ENCODE measurements at places on chromosomes 6 and 20.
A peak's percentile ranks its signal among the peaks of the same experiment; 100 is the strongest.

GRCh38 chr20:38722683-38723016 lies 1.6 kb upstream of the SLC32A1 start:
- DNase-seq, result no peak

DNA sequence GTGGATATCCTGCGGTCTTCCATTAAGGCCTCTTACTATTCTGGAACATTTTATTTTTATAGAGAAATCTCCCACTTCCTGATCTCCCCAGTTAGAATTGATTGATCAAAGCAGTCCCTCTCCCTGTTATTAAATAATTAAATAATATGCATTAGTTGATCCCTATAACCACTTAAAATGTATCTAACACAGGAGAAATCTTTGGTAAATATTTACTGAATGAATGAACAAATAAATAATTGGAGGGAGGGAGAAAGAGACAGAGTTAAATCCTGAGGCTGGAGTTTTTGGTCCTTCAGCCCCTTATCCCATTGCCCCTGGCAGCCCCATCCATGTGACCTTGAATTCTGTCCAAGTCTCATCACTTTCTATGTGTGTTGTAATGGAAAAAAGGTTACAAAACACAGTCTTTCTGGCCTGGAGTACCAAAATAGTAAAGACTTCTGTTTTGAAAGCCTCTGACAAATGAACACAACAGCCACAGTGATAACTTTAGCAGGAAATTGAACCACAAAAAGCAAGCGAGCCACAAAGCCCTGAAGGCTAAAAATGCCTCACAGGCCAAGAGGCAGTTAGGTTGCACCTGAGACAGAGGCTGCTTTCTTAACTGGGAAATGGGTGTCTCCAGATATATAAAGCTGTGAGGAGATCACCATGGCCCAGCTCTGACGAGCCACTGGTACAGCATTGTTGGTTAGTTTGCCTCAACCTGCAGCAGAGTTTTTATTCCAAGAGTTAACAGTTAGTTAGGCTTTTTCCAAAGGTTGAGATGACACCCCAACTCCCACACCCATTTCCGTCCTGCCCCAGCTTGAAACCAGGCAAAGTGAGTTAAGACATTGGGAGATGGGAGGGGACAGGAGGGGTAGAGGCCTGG lies 11.3 kb downstream of the NT5E start:
- peak; percentile 94 for DNase-seq

GRCh38 chr6:14730654-14731053 lies 515.2 kb upstream of the JARID2 start:
- no peak for DNase-seq

DNA sequence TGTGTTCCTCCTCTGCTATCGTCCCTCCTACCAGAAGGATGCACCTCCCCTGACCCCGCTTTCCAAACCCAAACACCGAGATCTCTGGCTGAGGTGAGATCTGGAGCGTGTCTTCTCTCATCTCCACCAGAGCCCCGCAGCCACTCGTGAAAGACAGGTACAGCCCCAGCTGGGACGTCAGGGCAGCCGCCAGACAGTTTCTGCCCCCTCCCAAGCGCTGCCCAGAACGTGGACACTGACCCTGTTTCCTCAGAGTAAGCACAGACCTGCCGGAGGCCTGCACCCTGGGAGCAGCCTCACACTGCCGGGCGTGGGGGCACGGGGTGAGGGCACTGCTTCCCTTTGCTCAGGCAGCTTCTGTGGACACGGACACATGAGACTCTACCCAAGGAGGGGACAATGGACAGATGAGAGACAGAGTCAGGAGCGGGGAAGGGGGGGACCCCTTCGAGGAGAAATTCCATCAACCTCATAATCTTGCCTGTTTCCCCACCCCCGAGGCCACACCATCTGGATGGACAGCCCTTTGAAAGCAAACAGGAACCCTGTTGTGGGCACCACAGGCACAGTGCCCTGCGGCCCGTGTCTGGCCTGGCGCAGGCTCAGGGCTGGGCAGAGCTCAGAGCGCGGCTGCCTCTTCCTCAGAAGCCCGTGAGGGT lies 210.6 kb downstream of the DLL1 start:
- DNase-seq, result no peak

DNA sequence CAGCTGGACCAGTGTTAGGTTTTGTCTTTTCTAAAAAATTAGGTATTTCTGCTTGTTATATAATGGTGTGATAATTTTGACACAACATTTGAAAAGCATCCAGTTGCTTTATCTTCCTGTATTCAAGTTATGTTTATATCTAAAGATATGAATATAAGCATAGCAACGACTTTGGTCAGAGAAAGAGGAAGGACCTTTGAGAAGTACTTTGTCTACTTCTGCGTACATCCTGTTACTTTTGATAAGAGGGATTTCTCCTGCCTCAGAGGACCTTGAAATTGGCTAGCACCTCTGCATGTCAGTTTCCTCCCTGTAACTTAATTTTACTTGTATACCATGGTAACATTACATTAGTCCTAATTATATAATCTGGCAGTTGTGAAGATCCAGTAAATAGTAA lies 24.8 kb downstream of the PHF20 start:
- no peak for DNase-seq

- DNase-seq, result no peak
Observed at GRCh38 chr6:107817784-107818183, 6.3 kb downstream of the SCML4 start.

- DNase-seq, result no peak
Observed at GRCh38 chr6:20704325-20705025, 170.2 kb downstream of the CDKAL1 start.

DNA sequence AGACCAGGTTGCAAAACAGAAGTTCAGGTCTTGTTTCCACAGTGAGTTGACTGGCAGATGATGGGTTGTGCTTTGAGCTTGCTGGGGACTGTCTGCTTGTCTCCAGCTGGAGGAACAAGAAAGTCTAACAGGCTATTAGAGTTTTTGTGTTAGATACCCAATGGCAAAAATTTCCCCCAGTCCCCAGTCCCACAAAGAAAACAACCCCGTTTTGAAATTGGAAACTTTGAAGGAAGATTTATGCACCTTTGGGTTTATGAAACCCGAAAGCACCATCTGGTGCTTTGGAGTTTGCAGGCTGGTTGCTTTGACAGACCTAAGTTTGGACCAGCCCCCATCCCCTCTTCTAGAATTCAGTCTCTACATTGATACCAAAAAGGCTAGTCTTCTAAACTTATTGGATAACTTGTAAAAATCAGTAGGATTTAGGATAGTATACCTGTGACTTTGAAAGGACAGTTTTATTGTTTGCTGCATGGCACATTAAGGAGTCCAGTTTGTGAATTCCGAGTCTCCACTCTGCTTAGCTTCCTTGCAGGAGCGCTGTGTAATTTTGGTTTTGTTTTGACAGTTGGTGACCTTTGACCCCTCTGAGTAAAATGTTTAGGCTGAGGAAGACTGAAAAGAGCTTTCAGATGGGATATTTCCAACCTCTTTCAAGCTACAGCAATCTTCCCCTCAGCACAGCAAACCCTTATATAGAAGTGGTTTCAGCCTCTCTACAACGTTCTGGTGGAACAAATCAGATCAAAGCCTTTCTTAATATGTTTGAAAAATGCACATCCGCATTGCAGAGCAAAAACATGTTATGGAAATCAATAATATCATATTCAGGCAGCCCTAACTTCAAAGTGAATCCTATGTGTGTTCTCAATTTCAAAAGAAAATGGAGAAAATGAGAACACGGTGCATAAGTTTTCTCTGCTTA lies 25.5 kb upstream of the PRL start:
- no peak for DNase-seq

GRCh38 chr6:79737172-79737571 lies 106.0 kb downstream of the SH3BGRL2 start:
- peak; percentile 45 for DNase-seq

GRCh38 chr20:24732076-24732475 lies 217.0 kb upstream of the CST7 start:
- no peak for DNase-seq

DNA sequence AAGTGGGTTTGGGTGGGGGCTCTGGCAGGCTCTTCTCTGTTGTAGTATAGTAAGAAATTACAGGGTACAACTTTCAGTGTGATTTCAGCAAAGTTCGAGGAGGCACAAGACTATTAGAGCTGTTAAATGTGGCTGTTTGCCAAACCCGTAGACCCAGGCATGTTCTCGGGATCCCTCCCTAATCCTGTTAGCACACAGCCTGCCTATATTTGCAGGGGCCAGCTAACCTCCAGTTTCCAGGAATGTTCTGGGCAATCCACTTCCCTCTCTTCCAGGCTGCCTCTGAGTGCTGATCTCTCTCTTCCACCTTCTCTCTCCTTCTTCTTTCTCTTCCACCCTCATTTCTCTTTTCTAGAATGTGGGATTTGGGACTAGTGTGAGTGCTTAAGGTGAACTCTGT lies 34.8 kb upstream of the ZFP64 start:
- DNase-seq, result no peak

- no peak for DNase-seq
Observed at GRCh38 chr6:118679327-118679901, 28.0 kb upstream of the CEP85L start.

DNA sequence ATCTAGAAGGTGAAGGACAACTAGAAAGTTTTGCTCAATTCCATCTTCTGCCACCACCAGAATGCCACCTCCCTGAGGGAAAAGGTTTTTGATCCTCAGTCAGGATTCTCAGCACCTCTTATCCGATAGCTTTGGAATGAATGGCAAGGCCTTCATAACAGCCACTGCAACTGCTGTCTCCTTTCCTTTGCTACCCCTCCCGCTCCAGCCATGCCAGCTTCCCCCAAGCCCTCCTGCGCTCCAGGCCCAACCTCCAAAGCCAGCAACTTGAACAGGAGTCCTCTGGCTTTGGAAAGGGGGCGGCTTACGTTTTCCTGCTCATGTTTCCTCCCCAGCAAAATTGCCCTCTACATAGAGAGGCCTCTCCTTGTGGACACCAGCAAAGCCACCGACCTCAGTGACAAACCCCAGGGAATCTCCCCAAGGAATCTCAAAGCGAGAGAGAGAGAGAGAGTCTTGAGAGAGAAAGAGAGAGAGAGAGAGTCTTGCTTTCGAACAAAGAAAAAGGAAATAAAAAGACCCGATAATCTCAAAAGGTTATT lies 420 bp upstream of the BTN2A1 start:
- no peak for DNase-seq

GRCh38 chr6:126781582-126781981 lies 336.9 kb upstream of the RSPO3 start:
- no peak for DNase-seq

- DNase-seq, result peak; percentile 18
Observed at GRCh38 chr6:79077715-79078074, 359 bp downstream of the PHIP start.

DNA sequence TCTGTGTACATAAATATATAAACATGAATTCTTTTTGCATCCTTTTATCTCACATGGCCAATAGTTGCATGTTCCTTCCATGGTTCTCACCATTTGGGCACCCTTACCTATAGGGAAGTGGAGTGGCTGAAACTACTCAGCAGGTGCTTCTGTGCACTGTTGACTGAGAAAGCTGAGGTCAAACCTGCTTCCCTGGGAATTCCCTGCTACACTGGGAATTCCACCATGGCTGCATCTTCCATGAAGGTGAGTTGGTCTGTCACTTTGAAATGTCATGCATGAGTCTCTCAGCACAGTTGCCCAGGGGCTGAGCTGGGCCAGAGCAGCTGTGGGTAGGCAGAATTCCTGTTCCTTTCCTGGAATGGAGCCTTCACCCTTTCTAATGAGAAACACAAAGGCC lies 193.8 kb upstream of the PRSS16 start:
- no peak for DNase-seq

All from dermis microvascular lymphatic vessel endothelial cell (primary cell).